Stimulated activated CD4-positive, alpha-beta T cell treated with anti-CD3 and anti-CD28 coated beads, Interleukin-2, amount 100 ng/mL, for 24 hours (primary cell): ENCODE measurements at places on chromosomes 2 and 18.
A peak's percentile ranks its signal among the peaks of the same experiment; 100 is the strongest.

DNA sequence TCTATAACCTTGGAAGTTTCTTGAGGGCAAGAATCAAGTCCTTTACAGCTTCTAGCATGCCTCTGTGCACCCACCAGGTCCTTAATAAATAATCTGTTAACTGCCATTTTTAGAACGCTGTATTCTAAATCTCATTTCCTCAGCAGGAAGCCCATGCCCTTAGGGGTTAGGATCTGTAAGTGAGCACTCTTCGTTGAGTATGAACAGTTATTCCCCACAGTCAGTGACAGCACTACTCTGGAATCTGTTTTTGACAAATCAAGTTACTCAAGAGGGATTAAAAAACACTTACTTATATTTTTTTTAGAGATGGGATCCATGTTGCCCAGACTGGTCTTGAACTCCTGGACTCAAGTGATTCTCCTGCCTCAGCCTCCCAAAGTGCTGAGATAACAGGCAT, 14.6 kb downstream of the PAIP2B start:
- DNase-seq, result no peak

DNA sequence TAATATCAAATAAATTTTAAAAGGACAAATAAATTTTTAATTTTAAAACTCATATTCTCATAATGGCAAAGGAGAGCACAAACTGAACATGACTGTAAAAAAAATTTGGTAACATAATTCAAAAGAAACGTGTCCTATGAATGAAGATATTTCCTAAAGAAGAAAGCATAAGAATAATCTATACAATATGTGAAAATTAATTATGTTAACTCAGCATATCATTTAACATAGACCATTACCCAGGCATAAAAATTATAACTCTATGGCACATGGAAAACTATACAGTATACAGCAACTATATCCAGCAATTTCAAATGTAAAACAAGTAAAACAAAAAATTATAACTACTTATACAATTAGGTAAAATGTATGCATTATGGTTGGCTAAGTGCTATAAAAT, 288.1 kb downstream of the SUCLG1 start:
- DNase-seq, result no peak

GRCh38 chr2:126657148-126657635, 1.2 kb downstream of the GYPC start:
- peak; percentile 59 for DNase-seq

DNA sequence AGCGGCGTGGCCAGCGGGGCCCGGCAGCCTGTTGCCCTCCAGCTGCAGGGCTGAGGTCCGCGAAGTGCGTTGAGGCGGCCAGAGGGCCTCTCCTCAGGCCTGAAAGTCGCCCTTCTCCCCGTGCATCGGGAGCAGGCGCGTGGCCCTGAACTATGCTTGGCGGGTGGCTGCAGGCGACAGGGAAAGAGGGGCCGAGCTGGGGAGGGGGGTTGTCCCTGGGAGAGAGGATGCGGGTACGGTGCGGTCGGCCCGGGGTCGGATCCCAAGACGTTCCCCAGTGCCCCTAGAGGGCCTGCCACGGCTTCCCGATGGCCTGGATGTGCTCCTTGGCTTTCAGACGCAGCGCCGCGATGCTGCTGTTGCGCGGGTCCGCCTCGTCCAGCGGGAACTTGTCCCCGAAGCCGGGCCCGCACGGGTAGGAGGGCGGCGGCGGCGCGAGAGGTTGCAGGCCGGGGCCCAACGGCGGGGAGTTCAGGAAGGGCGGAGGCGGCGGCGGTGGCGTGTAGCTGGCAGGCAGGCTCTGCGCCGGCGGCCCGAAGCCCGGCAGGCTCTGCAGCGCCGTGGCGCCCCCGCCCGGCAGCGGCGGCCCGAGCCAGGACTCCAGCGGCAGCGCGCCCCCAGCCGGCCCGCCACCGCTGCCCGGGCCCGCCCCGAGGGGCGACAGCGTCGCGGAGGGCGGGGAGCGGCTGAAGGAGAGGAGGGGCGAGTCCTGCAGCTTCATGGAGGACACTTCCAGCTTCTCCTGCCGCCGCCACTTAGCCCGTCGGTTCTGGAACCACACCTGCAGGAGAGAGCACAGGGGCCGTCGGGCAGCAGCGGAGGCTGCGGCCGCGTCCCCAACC, 4.3 kb downstream of the RAX start:
- no peak for DNase-seq

- DNase-seq, result no peak
Measured at GRCh38 chr2:161075701-161076100, 84.5 kb upstream of the TANK start.

DNA sequence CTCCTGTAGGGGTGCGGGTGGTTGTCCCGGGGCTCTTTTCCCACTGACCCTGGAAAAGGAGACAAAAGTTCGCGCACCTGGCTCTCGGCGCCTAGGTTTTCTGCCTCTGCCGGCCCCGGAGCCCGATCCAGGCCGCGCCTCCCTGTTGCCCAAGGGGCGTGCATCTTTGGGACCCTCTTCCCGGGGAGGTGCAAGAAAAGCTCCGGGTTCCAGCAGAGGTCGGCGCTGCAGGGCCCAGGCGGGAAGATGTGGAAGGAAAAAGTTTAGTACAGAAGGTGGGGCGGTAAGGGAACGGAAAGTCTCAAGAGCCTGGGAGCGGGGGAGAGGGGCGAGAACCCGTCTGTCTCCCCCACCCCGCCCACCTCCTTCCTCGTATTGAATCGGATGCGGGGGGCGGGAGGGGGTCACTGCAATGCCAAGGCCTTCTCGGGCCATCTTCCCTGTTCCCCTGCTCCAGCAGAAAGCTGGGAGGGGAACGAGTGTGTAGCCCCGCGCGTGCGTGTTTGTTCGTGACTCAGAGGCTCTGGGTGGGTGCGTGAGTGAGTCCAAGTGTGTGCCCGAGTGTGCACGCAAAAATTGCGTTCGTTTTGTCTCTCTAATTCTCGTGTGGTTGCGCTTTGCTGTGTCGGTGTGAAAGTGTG, 6.3 kb upstream of the EN1 start:
- no peak for DNase-seq

DNA sequence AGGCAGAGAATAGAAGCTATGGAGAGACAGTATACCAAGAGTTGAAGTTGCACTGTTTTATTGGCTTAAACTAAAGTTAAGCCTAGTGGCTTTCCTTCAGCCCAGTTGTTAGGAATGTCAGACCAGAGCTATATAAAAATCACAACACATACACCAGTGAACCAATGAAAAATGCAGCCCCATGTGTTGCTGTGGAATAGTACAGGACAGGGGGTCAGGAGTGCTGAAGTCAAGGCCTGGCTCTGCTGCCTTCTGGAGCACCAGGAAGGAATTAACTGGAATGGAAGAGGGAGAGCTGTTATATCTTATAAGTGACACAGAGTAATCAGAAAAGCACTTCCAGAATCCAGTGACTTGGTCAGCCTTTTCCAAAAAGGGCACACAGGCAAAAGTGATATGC, 58.9 kb downstream of the OSR1 start:
- no peak for DNase-seq

DNA sequence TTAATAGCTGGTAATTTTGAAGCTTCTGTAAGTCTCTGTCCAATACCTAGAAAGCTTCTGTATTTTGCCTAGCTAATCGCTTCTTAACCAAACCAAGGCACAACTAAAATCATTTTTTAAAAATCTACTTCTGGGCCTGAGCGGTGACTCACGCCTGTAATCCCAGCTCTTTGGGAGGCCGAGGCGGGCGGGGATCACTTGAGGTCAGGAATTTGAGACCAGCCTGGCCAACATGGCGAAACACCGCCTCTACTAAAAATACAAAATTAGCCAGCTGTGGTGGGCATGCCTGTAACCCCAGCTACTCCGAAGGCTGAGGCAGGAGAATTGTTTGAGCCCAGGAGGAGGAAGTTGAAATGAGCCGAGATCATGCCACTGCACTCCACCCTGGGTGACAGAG, 148.6 kb upstream of the FIGN start:
- DNase-seq, result no peak

DNA sequence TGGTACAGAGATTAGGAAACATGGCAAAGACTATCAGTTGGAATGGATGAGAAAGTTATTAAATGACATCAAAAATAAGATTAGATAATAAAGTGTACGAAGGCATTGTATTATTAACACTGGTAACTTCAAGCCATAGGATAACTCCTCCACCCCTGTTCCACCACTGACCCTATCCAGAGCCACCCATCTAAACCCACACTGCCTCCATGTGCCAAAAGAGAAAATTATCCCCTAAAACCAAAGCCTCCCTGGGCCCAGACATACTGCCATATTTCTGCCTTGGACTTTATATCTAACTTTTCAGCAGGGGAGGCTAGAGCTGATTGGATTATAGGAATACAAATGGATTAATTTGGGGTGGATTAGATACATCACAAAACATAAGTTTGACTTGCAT, 443.7 kb downstream of the BCL11A start:
- no peak for DNase-seq

DNA sequence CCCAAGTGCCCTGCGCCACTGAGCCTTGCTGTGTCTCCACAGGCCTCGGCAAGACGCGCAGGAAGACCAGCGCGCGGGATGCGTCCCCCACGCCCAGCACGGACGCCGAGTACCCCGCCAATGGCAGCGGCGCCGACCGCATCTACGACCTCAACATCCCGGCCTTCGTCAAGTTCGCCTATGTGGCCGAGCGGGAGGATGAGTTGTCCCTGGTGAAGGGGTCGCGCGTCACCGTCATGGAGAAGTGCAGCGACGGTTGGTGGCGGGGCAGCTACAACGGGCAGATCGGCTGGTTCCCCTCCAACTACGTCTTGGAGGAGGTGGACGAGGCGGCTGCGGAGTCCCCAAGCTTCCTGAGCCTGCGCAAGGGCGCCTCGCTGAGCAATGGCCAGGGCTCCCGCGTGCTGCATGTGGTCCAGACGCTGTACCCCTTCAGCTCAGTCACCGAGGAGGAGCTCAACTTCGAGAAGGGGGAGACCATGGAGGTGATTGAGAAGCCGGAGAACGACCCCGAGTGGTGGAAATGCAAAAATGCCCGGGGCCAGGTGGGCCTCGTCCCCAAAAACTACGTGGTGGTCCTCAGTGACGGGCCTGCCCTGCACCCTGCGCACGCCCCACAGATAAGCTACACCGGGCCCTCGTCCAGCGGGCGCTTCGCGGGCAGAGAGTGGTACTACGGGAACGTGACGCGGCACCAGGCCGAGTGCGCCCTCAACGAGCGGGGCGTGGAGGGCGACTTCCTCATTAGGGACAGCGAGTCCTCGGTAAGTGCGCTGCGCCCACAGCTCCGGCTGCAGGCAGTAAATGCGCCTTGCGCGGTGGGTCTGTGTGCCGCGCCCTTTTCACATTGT, 136.8 kb downstream of the NCK2 start:
- DNase-seq, result no peak

- no peak for DNase-seq
Measured at GRCh38 chr2:37842732-37843440, 82.2 kb upstream of the RMDN2 start.

- DNase-seq, result no peak
Measured at GRCh38 chr2:191043438-191043837, 29.5 kb upstream of the STAT1 start.

GRCh38 chr2:145221516-145221915, 701.6 kb upstream of the ZEB2 start:
- DNase-seq, result no peak

GRCh38 chr2:212903413-212903812, 248.0 kb downstream of the IKZF2 start:
- no peak for DNase-seq

- no peak for DNase-seq
Measured at GRCh38 chr2:175973373-175973772, 28.7 kb downstream of the LNPK start.

GRCh38 chr2:129400826-129401225, 578.6 kb upstream of the RAB6C start:
- DNase-seq, result no peak

DNA sequence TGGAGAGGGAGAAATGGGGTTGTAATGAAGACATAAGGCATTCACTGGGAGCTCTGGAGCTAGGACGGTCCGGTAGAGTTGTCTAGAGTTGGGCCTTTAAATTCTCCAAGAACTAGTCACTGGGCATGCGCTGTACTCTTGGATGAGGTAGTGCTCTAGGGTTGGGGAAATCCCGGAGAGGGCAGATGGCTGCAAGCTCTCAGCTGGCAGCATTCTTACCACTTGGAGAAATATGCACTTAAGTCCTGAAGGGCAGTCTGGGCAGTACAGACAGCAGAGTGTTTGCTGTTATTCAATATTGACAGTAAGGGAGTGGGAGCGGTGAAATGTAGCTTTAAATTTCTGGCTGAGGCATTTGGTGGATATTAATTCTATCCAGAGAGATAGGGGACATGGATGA, 214.6 kb downstream of the RDH14 start:
- no peak for DNase-seq

- no peak for DNase-seq
Measured at GRCh38 chr2:239464166-239465016, 63.6 kb upstream of the HDAC4 start.

- no peak for DNase-seq
Measured at GRCh38 chr2:238761868-238762267, 86.0 kb upstream of the TWIST2 start.

GRCh38 chr2:166805753-166806152, 82.5 kb upstream of the XIRP2 start:
- no peak for DNase-seq

GRCh38 chr2:42296226-42296625, 64.8 kb downstream of the COX7A2L start:
- DNase-seq, result no peak

DNA sequence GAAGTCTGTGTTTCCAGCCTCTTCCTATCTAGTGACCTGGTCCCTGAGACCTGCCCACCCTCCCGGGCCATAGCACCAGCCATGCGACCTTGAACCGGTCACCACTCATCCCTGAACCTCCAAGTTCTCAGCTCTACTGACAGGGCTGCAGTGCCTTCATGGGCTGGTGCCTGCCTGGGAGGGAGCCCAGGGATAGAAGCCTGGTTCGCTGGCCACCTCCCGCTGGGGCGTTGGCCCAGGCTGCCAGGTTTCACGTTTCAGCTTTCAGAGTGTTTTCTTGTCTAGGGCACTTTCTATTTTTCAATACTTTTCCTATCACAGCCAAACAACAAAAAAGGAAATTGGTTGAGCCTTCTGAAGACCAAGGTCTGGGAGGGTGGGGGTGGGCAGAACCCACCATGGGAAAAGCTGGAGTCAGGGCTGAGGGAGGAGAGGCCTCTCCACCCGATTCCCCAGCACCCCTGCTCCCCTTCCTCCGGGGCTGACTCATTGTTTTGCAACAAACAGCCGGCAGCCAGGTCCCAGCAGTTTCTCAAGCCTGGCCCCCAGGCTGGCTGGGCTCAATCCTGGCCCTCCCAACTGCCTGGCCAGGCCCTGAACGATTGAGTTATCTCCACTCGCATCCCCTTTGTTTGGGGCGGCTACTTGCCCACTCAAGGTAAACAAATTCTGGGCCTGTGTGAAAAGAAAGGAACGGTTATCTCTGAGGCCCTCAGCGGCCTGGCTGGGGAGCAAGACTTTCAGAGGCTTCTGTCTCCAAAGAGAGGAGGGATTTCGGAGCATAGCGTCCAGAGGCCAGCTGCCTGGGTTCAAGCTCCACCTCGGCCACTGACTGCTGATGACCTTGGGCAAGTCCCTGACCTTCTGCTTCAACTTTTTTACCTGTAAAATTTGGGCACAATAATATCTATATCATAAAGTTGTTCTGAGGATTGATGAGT, 47.5 kb downstream of the ZFP36L2 start:
- DNase-seq, result no peak

GRCh38 chr2:27776097-27776496, 4.6 kb downstream of the MRPL33 start:
- no peak for DNase-seq

- no peak for DNase-seq
Measured at GRCh38 chr18:24009651-24010333, 4.8 kb upstream of the TTC39C start.

- no peak for DNase-seq
Measured at GRCh38 chr2:7358865-7359447, 441.7 kb downstream of the RNF144A start.
